Vagina (tissue), 2 donors: ENCODE measurements at places on chromosomes 5 and 9.

DNA sequence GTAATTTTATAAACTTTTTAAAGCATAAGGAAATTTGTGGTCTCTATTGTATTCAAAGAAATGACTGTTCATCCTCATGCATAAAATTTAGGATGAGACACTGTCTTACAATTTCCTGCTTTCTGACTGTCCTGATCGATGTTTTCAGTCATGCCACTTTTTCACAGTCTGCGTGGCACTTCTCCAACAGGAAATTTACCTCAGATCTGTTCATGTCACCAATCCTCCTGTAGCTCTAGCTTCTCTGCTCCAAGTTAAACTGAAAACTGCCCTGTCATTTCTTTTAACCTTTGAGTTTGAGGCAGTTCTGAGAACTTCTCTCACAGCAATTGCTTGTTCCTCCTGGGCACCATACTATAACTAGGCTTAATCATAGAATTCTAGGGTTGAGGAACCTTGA is 455.1 kb downstream of the EFNA5 start:
- DNase-seq: no peak

GRCh38 chr5:1542781-1543180 is 19.0 kb upstream of the LPCAT1 start:
- DNase-seq: peak; percentile 96

DNA sequence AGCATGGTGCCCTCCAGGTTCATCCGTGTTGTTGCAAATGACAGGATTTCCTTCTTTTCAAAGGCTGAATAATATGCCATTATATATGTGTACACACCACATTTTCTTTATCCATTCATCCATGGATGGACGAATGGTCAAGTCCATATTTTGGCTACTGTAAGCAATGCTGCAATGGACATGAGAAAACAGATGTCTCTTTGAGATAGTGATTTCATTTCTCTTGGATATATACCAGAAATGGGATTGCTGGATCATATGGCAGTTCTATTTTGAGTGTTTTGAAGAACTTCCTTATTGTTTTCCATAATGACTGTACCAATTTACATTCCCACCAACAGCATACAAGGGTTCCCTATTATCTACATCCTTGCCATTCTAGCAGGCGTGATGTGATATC is 67.9 kb downstream of the TEK start:
- no peak for DNase-seq

DNA sequence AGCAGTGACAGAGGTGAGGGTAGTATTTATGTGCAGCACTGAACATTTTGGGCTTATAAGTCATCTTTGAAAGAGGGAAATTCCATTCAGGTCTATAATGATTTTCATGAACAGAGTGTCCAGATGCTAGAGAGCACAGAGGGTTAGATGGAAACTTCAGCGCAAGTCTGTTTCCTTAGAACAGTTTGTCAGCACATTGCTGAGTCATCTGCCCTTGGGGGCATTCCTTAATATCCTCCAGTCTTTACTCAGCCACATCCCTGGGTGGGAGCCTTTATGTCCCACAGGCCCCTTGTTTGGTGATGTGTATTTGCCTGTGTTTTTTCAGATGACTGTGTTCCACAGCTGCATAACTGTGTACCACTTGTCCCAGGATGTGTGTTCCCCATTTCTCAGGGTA is 138.5 kb upstream of the S1PR3 start:
- no peak for DNase-seq

GRCh38 chr5:55485073-55485472 is 49.7 kb downstream of the PLPP1 start:
- DNase-seq: no peak

GRCh38 chr5:155097995-155098394 is 84.4 kb downstream of the KIF4B start:
- no peak for DNase-seq

GRCh38 chr5:79878721-79879336 is 112.2 kb downstream of the MTX3 start:
- DNase-seq: no peak

DNA sequence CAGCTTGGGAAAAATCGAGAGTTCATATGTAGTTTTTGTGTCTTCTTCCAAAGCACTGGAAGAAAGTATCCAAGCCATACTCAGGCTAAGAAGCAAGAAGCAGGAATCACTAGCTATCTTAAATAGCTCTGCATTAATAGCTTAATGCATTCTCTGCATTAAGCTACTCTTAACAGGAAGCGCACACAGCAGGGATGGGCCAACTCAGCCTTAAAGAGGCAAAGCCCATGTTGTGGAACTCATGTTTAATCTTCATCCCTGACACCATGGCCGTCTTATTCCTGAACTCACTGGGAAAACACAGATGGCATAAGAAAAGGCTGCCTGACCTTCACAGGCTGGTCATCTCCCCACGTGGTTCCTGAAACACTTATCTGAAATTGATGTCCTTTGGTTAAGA is 18.7 kb upstream of the ICE1 start:
- DNase-seq: no peak

DNA sequence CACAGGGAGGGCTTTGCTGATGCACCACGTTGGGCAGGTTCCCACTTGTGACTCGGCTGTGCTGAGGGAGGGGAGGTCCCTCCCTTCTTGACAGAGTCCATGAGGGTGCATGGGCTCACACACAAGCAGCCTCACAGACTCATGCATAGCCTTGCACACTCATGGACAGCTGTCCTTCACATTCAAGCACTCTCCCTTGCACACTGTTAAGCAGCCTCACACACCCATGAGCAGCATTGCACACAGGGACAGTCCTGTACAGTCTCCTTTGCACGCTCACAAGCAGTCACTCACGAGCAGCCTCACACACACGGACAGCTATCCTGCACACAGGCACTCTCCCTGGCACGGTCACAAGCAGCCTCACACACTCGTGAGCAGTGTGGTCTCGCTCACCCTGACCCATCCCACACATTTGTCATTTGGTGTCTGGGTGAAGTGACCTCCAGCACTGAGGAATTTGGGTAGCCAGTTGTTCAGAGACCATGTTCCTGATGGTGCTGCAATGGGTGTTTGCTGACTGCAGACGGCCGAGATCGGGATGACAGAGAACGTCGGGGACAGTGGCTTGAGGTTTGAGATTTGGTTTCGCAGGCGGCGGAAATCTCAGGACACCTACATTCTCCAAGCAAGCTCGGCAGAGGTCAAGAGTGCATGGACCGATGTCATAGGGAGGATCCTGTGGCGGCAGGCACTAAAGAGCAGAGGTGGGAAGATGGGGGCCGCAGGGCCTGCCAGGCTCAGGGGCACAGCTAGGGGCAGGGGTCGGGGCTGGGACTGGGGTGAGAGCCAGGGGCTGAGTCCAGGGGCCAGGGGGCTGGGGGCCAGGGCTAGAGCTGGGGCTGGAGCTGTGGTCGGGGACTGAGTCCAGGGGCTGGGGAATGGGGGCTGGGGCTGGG is 17.7 kb upstream of the LRRC14B start:
- no peak for DNase-seq

- DNase-seq: no peak
These were observed 49.6 kb upstream of the PRDM9 start for GRCh38 chr5:23457780-23458179.

GRCh38 chr5:38515092-38515491 is 41.4 kb downstream of the LIFR start:
- no peak for DNase-seq

GRCh38 chr9:112858625-112859147 is 32.0 kb downstream of the SLC46A2 start:
- no peak for DNase-seq

GRCh38 chr9:22449719-22450118 is 3.1 kb downstream of the DMRTA1 start:
- DNase-seq: no peak

DNA sequence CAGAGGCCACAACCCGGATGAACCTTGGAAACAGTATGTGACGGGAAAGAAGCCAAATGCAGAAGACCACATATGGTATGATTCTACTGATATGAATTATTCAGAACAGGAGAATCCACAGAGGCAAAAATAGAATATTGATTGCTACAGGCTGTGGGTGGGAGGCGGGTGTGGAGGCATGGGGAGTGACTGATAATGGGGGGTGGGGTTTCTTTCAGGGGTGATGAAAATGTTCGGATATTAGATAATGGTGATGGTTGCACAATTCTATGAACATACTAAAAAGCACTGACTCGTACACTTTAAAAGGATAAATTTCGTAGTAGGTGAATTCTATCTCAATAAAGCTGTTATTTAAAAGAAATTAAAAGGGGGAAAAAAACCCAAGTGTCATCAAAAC is 10.7 kb downstream of the IL4 start:
- DNase-seq: no peak

DNA sequence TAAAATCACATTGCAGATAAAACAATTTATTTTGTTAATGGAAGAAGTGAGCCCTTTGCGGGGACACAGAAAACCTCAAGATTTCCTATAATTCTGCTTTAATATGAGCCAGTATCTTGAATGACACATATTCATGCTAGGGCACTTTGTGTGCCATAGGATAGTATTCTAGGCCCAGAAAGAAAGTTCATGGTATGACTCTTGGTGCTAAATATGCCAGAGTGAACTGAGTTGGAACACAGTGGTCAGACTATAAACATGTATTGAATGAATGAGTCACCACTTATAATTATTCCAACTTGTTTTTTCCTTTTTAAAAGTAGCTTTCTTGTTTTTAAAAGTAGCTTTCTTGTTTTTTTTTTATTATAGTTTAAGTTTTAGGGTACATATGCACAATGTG is 46.0 kb downstream of the ADAMTS19 start:
- DNase-seq: no peak

- no peak for DNase-seq
These were observed 111.5 kb downstream of the PAX5 start for GRCh38 chr9:36922548-36922947.
